LoVo (cell line): ENCODE measurements at places on chromosomes 7 and 10.
A peak's percentile ranks its signal among the peaks of the same experiment; 100 is the strongest.

DNA sequence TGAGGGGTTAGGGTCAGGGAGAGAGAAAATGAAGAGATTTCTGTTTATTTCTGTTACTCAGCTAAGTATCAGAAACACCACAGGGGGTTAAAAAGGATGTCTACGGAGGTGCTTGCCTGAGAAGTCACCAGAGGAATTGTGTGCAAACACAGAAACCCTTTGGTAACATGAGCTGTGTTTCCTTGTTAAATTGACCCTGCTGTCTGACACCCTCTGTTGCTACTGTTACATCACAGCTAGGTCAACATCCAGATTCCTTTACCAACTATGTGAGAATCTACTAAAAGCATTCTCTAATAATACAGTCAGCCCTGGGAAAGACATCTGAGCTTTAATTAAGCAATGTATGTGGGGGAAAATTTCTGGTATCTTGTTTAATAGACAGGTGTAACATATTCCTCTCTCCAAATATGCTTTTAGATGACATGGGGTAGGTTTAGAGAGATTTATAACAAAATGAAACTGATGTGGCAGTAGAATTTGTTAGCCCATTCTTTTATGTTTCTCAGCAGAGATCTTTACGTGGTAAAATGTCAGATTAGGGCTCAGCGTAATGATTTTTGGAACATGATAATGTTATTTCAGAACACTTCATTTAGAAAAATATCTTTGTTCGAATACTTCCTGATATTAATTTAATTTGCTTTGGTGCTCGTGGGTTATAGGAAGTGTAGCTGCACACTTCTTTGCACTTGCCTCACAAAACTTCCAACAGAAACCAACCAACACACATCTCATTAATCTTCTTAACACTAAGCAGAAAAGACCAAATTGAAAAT, 168.0 kb upstream of the AHR start:
- peak; percentile 47 for DNase-seq

GRCh38 chr7:143906895-143907294, 4.9 kb upstream of the TCAF1 start:
- no peak for DNase-seq

GRCh38 chr10:15083674-15084501, 4.7 kb downstream of the ACBD7 start:
- DNase-seq, result no peak

DNA sequence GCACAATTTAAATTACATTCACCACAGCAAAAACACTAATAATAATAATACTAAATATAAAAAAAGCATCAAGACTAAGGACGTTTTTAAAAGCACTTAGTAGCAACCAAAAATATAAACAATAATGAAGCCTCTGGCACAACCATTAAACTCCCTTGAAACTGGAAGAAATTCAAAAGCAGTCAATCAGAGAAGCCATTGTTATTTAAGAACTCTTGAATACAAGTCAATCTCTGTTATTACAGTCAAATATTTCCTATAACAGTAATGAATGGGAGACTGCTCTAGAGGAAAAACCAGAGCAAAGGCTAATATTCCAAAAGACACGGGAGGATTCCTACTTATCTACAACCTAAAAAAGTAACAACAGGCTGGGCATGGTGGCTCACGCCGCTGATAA, 164.2 kb downstream of the KMT2E start:
- DNase-seq, result no peak

GRCh38 chr7:88040694-88041093, 106.6 kb downstream of the ADAM22 start:
- DNase-seq, result peak; percentile 53

DNA sequence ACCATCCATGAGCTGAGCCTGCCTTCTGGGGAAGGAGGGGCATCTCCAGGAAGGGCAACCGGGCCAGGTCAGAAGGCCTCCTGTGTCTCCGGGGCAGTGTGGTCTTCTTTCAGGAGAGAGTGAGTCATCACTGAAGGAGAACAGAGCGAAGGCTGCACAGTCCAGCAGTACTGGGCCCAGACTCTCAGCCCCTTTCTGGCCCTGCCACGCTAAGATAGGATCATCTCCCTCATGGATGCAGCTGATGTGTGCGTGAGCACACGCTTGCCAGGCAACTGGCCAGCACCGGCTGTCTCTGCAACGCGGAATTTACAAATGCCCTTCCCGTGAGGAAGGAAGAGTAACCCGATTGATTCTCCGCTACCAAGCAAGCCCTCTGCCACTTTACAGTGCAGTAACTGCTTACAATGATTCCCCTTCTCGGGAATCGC, 328.2 kb downstream of the TNS3 start:
- DNase-seq, result no peak

DNA sequence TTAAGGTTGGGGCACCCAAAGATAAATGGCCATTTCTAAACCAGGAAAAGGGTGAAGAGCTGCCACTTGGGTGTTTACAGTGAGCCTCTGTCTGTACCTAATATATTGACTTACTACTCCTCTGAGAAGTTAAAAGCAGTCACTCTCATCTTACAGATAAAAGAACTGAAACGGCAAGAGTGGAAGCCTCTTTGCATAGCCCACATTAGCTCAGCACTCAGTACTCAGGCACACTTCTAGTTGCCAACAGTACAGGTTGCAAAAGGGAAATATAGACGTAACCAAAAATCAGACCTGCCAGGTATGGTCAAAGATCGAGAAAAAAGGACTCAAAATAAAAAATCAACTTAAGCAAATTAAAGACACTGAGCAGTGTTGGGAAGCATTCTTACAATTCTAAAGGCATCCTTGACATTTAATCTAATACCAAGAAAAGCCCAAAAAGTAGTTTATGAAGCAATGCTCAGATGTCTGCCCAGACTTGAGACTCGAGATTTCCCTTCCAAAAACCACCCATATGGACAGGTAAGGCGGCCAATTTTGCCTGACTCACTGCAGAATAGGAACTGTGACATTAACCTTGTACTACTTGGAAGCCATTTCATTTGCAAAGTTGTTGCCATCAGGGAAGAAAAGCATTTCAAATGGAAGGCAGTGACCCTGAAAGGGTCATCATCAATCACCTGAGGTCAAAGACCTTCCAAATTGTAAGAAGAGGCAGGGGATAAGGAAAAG, 139.3 kb downstream of the SLC25A13 start:
- no peak for DNase-seq

DNA sequence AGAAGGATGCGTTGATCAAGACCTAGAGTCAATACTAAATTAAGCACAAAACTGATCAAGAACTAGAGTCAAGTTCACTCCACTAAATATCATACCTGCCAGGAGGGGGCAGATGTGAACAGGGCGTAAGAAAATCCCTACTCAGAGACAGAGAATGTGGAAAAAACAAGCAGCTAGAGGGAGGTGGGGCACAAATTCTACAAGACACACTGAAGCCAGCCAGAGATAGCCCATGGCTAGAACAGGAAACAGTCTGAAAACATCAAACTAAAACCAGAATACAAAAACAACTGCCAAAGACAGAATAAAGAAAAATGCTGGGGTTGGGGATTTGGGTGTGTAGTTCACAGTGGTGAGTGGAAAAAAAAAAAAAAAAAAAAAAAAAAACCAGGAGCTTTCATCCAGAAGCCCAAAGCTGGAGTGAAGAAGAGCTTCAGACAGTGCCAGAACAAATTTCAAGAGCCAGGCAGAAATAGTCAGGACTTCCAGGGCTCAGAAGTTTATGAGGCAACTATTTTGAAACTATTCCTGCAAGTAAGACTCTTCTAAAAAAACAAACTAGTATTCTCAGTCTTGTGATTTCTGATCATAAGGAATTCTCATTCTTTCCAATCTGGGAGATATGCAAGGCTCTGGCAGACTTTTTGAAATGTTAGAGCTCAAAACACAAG, 118.3 kb downstream of the CCDC71L start:
- peak; percentile 52 for DNase-seq

DNA sequence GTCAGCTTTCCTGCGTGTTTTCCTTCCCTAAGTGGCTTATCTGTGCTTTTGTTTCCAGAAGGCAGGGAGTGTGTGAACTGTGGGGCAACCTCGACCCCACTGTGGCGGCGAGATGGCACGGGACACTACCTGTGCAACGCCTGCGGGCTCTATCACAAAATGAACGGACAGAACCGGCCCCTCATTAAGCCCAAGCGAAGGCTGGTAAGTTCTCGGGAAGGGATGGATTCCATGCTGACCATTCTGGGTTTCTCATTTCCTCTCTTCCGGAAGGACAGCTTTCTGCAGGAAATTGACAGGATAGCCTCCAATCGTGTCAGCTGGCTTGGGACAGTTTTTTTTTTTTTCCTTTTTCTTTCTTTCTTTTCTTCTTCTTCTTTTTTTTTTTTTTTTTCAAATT, 9.4 kb downstream of the GATA3 start:
- DNase-seq, result no peak

- no peak for DNase-seq
These were observed 238.9 kb upstream of the PLXDC2 start for GRCh38 chr10:19577381-19577780.

GRCh38 chr10:63781226-63781625, 260.0 kb downstream of the REEP3 start:
- DNase-seq, result no peak

DNA sequence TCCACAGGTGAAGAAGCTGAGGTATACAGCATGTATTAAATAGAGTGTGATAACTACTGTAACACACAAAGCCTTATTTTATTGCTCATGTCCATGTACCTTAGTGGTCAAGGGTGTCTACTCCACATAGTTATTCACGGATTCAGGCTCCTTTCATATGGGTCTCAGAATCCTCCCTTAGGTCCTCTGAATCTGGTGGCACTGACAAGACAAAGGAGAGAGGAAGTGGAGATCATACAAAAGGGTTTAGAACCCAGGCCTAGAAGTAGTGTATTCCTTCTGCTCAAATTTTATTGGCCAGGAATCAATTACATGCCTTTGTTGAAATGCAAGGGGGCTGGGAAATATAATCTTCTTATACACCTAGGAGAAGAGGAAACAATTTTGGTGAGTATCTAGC, 164.6 kb downstream of the PTEN start:
- DNase-seq, result no peak

- DNase-seq, result no peak
These were observed 23.8 kb downstream of the CYTH3 start for GRCh38 chr7:6248581-6248980.

- no peak for DNase-seq
These were observed 102.7 kb upstream of the PCDH15 start for GRCh38 chr10:54903745-54904144.

- no peak for DNase-seq
These were observed 103.1 kb downstream of the GSAP start for GRCh38 chr7:77313085-77313484.

GRCh38 chr10:1364151-1364910, 308.1 kb downstream of the WDR37 start:
- no peak for DNase-seq

- peak; percentile 17 for DNase-seq
These were observed 90.9 kb upstream of the STK17A start for GRCh38 chr7:43491984-43492383.

DNA sequence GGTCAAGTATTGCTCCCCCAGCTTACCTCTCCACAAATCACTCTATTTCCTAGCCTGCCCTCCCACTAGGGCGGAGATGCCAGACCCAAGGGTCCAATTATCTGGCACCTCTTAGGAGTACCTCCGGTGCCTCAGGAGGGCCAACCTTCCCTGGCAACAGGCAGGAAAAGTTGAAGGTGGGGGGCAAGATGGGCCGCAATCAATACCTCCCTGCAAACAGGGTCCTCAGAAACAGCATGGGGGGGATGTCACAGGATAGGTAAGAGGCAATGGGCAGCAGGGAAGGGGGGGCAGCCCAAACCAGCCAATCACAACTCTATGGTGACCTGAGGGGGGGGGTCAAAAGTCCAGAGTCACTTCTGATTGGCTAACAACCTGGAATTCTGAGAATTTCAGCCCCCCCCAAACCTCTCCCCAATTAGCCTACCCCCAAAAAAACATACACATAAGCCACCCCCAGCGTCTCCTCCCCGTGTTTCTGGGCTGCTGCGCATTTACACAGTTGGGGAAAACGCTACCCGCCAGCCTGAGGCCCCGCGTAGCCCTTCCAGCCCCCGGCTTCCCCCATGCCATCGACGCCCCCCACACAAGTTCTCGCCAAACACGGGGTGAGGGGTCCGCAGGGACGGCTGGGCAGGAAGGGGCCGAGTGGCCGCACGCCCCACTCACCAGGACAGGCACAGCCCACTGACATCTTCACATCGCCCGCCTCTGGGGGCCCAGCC, 589 bp downstream of the LDB1 start:
- DNase-seq, result peak; percentile 25

DNA sequence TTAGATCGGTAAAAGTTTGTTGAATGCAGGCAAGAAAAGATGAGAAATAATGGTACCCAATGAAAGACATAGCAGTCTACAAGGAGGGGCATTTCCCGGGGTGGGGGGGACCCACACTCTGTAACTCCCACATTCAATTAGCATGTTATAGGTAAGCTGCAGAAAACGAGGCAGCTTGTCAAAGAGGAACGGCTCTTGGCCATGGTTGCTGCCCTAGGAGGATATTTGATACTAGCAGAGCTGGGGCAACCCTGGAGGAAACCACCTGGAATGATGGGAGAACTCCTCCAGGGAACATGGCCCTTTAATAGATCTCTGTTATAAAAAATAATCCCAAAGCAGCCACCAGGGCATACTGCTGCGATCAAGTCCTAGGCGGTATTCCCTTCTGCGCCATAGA, 98.5 kb downstream of the EGFR start:
- DNase-seq, result no peak

GRCh38 chr7:41918597-41918996, 215.7 kb upstream of the INHBA start:
- no peak for DNase-seq

DNA sequence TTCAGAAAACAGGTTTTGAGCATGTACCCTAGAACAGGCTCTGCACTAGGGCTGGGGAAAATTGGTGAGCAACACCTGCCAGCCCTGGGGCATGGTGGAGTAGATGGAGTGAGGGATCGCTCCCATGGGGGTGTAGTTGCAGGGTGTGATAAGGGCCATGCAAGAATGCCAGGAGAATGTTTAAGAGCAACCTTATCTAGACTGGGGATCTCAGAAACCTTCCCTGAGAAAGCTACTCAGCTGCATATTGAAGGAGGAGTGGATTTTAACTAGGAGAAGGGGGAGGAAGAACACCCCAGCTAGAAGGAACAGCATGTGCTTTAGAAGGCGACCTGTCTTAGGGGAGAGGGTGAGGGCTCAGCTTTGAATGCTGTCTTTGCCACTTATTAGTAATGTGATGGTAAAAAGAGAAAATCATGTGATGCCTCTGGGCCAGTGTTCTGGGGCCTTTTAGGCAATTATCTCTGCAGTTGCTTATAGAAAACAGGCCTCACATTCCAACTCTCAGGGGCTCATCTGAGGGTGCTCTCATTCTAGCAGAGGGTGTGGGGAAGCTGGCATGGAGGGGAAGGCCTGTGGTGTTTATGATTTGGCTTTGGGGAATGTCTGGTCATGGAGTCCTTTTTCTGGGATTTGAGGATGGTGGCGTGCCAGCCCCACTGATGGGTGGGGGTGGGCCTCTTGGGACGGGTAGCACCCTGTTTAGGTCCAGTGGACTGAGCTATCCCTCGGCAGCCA, 225.4 kb downstream of the BMPER start:
- DNase-seq, result no peak

DNA sequence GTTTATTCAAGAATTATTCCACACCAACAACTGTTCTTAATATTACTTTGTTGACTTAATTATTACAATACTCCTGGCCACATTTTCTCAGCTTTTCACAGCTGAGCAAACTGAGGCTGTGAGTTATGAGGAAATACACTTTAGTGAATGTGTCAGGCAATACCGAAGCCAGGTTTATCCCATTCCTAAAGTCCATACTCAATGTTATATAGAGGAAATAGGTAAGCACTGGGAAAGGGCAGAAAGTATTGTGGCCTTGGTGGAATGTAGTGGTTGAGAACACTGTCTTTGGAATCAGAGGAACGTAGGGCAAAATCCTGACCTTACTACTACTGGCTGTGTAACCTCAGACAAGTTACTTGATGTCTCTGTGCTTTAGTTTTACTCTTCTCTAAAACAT, 110.8 kb downstream of the CD36 start:
- DNase-seq, result no peak
